ENCODE measurements at places on chromosomes 1 and 21.

DNA sequence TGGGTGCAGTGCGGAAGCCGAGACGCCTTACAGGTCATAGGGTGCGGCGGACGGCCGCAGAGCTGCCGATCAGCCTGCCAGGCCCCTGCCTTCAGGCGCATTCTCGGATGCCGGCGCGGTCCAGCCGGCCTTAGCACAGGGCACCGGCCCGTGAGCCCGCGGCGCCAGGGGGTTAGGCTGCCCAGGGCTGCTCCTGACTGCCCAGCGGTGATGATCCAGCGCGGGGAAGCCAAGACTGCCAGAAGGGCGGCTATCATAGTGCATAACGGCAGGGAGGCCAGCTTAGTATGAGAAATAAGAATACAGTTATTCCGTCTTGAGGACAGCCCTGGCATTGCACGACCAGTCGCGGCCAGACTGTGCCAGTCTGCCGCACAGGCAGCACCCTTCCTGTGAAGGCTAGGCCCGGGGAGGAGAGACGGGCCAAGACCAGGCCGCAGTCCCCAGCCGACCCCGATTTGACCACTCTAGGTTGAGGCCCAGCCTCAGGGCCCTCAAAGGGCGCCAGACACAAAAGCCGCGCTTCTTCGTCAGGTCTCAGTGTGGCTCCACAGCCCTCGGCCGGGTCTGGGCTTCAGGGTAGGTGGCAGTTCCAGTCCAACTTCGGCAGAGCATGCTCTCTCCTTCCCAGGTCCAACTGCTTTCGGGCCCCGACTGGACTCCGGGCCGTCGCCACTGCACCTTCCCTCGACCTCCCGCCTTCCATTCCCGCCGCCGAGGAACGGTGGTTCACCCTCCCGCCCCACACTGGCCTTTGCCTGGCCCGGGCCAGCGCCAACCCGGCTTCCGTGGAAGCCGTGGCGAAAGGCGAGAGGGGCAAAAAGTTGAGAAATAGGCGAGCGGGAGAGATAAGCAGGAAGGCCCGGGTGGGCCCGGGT is 829 bp downstream of the ALX3 start:
- no peak for DNase-seq

DNA sequence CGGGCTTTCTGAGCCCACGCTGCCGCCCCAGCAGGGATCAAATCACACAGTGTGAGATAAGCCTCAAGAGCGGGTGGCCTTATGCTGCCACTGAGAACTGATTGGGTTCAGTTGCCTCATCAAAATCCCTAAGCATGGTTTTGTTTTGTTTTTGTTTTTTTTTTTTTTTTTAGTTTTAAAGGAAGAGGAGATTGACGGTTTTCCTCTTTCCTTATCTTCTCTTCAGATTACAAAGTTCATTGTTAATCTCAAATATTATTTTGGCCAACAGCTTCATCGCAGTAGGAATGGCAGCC is 651 bp downstream of the COA6 start:
- no peak for DNase-seq

DNA sequence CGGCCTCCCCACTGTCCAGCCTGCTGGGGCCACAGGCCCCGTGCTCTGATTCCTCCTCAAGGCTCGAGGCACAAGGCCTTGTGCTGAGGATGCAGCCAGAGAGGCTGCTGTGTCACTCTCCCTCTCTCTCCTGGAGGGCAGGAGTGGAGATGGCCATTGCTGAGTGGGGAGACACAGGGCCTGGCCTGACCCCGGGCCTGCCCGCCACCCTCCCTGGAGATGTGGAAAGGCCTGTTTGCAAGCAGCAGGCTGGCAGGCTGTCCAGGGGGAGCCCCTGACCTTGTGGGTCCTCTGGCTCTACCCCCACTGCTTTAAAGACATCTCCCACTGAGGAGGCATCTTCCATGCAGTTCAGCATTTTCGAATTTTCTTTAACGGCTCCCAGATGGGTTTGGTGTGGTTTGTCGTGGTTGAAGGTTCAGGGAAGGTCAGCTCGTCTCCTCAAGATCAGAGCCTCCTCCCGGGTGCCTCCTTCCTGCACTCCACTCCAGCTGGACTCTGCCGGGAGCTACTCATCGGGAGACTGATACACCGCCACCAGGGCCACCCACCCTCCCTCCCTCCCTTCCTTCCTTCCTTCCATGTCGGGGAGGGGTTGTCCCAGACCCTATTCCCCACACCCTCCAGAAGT is 69.1 kb downstream of the SPSB1 start:
- DNase-seq: no peak

DNA sequence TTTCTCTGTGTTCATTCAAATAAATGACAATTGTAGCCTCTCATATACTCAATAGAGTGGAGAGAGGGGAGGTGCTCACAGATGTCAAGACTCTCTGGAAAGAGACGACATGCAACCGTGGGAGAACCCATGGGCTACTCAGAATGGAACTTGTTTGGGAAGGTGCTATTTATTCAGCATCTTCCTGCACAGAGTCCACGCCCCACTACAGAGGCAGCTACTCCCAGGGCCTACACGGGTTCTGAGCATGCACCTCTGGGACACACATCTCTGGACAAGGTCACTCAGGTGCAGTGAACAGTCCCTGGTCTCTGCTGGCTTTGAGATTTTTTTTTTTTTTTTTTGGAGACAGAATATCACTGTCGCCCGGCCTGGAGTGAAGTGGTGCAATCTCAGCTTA is 64.1 kb downstream of the NID1 start:
- no peak for DNase-seq

GRCh38 chr1:205714190-205714905 is 34.0 kb upstream of the SLC45A3 start:
- no peak for DNase-seq

DNA sequence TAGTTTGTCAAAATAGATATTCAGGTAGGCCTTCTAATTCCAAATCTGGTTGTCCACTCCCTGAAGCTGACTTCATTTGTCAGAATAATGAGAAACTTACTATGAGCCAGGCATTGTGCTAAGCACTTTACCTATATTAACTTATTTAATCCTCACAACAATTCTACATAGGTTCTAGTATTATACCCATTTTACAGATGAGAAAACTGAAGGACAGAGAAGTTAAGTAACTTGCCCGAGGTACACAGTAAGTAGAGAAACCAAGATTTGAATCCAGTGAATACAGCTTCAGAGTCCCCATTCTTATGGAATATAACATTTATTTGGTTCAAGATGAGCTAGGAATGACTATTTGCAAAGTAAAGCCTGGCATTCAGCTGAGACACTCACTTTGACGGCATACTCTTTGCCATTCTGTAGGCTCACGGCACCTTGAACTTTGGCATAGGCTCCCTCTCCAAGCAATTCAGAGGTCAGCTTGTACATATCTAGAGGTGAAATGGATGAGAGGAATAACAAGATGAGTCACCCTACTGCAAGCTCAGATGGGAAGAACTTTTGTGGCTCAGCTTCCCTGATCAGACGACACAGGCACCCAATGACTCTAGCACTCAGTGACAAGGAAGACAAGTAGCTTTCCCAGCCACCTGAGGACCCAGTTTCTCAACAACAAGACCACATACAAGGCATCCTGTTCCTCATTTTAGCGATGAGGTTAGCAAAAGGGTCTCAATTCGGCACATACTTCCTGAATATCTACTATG is 23.7 kb downstream of the MKNK1 start:
- DNase-seq: no peak

DNA sequence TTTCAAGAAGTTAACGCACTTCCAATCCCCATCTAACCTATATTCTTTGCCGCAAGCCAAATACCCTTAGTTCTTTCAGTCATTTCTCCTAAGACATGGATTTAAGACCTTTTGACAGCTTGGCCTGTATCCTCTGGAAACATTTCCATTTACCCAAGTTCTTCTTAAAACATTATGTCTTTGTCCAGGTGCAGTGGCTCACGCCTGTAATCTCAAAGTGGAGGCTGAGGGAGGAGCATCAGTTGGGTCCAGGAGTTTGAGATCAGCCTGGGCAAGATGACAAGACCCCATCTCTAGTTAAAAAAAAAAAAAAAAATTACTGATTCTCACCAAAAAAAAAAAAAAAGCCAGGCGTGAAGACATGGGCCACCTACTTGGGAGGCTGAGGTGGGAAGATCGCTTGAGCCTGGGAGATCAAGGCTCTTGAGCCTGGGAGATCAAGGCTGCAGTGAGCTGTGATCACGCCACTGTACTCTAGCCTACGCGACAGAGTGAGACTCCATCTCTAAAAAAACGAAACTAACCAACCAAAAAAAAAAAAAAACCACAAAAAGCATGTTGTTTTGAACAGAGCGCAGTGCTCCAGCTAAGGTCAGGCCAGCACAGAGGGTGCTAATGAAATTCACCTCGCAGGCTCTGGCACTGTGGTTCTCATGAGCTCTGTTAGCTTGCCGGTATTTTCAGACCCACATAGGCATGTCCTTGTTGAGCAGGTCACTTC is 36.0 kb downstream of the NUAK2 start:
- peak; percentile 34 for DNase-seq

- DNase-seq: no peak
These were observed 31.4 kb downstream of the GNG12 start for GRCh38 chr1:67801903-67802302.

GRCh38 chr1:154960446-154961136 is 991 bp downstream of the PYGO2 start:
- DNase-seq: no peak

GRCh38 chr1:68202239-68202832 is 30.0 kb downstream of the WLS start:
- DNase-seq: no peak

- DNase-seq: no peak
These were observed 5.2 kb upstream of the DMRTB1 start for GRCh38 chr1:53454019-53454418.

DNA sequence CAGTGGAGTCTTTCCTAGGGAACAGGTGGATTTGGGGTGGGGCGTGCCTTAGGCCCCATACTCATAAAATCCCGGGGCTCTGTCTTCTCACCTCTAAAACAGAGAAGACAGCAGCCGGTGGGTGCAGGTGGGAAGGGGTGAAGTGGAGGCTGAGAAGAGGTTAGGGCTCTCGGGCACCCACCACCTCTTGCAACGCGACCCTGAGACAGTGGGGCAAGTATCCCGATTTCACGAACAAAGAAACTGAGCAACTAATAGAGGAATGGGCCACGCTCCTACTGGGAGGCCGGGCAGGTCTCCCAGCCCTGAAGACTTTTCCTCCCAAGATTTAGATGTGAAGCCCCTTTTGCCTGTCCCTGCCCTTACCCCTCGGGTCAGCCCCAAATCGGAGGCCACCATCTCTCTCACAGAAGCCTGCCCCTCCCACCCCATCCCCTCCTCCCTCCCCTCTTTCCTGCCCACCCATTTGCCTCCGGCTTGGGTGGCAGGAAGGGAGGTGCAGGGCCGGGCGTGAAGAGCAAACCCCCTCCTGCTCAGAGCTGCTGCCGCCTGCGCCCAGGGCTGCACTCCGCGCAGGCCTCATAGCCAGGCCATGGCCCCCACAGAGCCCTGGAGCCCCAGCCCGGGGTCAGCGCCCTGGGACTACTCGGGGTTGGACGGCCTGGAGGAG is at the start of gene GPR25:
Gene GPR25 (plus strand): TSS at position 536 of the 670 bp plus-strand sequence. CDS start 57 bp downstream, at position 593.
- no peak for DNase-seq

- DNase-seq: no peak
These were observed 2.2 kb upstream of the KIF17 start for GRCh38 chr1:20719871-20720620.

GRCh38 chr1:39528082-39528481 is 36.6 kb downstream of the BMP8A start:
- no peak for DNase-seq

DNA sequence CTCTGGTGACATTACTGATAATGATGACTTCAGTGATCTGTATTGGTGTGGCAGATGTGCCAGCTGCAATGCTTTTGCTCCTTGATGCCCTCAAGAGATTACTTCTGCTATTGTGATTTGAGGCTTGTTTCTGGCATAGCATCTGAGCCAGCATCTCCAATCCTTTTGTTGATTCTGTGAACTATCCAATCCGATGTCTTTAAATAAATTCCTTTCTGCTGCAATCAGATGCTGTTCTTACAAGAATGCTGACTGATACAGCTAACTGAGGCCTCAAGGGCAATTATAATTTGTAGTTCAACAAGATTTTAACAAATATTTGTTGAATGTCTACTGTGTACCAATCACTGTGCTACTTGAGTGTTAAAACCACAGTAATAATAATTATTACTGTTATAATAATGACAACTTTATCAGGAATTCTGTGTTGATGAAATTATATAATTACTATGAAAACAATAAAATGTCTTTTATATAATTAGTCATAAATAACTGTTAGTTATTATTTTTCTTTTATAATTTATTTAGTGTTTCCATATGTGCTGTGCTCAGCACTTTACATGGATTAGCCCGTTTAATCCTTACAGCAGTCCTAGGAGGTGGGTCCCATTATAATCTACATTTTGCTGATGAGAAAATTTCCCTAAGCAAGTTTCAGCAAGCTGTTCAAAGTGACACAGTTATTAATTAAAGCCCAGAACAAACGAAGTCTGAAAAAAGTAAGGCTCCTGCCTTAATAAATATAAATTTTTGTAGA is 308.2 kb downstream of the BRINP3 start:
- DNase-seq: no peak

DNA sequence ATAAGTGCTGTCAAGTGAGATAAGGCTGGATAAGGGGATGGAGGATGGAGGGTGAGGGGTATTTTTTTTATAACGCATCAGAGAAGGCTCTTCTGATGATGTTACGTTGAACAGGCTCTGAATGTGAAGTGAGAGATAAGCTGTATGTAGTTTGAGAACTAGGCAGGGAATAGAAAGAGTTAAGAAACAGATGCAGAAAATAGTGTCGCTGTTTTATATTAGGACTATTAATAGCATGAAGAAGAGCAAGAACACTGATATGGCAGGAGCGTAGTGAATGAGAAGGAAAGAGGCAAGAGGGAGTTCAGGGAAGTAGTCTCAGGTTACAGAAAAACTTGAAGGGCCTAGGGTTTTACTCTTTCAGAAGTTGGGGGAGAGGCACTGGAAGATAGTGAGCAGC is 59.8 kb downstream of the GPR88 start:
- no peak for DNase-seq

Measured in activated CD4-positive, alpha-beta T cell treated with anti-CD3 and anti-CD28 coated beads, Interleukin-2, amount 50 U/mL, for 4 hours (primary cell).